Stimulated activated CD8-positive, alpha-beta memory T cell treated with anti-CD3 and anti-CD28 coated beads, Interleukin-4, amount 100 ng/mL, for 48 hours (primary cell): ENCODE measurements at places on chromosomes 7 and 10.

- DNase-seq, result no peak
Observed at GRCh38 chr7:129167817-129168216, 20.6 kb upstream of the SMO start.

- DNase-seq, result peak; percentile 59
Observed at GRCh38 chr7:130365511-130366441, 14.5 kb upstream of the CPA1 start.

- DNase-seq, result no peak
Observed at GRCh38 chr7:42053834-42054233, 183.2 kb downstream of the GLI3 start.

- DNase-seq, result no peak
Observed at GRCh38 chr10:80411681-80412220, 3.4 kb downstream of the PRXL2A start.

DNA sequence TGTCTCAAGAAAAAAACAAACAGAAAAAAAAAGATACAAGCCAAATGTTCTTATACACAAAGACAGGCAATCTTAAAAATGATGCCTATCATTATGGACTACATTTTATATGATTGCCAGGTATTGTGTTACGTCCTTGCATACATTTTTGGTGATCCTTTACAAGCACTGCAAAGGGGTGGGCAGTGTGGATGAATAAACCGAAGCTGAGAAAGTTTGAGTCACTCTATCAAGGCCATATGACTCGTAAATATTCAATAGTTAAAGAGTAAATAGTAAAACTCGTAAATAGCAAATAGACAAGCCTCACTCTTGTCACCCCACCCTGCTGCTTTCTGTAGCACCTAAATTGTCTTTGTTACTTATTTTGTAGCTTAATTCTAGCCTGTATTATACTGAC lies 326.2 kb downstream of the FRMD4A start:
- no peak for DNase-seq

DNA sequence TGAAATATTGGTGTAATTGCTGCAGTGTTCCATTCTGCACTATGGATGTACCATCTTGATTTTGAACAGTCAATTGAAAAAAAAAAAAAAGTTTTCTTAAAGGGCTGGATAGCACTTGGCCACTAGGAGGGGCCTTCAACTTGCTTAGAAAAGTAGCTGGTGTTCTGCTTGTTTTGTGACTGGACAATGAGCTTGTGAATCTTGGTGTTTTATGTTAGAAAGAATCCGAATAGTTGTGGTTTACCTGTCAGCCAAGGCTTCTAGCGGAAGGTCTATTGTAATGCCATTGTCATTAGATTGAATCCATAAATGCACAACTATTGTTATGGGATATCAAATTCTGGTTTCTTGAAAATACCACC lies 77.1 kb downstream of the BMPER start:
- no peak for DNase-seq

GRCh38 chr10:32851301-32851700 lies 106.7 kb downstream of the ITGB1 start:
- DNase-seq, result no peak

- DNase-seq, result no peak
Observed at GRCh38 chr10:34650156-34650555, 164.9 kb downstream of the PARD3 start.

- no peak for DNase-seq
Observed at GRCh38 chr10:4721999-4722753, 103.8 kb upstream of the AKR1E2 start.
